Nucleus accumbens (tissue), 56 donors: ENCODE measurements at places on chromosomes 7 and 10.

DNA sequence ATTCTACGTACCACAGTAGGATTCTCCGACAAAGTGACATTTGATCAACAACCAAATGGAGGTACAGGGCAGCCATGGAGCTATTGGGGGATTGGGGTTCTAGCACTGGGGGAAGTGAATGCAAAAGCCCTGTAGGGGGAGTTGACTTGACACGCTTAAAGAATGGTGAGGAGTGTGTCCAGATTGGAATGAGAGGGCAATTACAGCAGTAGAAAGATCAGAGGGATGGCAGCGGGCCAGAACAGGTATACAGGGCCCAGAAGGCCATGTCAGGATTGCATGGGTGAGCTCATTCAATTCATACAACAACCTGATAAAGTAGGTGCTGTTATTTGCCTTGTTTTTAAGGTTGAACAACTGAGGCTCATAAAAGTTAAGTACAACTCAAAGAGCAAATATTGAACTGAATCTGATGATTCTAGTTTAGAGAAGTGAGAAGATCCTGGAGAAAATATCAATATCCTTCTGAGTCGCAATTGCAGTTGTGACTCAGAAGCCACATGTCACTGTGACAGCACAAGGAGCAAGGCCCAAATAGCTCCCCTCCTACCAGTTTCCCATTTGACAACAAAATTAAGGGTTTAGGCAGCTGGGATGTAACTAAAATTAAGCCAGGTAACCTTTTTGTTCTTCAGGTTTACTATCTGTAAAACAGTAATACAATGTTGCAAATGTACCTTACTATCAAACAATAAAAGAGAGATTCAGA is 28.0 kb upstream of the CTTNBP2 start:
- DNase-seq = no peak

GRCh38 chr10:59575269-59575668 is 134.4 kb downstream of the SLC16A9 start:
- no peak for DNase-seq

DNA sequence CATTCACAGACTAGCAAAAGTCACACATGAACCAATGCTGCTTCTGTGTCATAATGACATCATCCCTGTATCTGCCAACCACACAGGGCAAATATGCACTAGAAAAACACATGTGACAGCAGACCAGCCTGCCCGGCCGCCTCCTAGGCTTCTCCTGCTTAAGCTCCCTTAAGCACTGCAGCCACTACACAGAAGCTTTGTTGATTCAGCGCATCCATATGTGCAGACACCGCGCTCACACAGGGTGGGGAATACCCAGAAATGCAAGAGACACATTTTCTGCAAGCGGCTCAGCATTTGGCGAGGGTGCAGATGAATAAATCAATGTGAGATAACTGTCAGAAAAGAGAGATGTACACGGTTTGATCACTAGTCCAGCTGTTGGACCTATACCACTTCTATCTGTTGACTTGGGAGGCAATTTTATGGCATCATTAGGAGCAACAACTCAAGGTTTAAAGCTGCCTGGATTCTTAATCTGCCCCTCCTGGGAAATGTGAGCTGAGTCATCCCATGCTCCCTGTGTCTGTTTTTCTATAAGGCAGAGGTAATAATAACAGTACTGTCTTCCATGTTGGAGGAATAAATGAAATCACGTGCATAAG is 33.4 kb downstream of the CPXM2 start:
- DNase-seq = no peak

DNA sequence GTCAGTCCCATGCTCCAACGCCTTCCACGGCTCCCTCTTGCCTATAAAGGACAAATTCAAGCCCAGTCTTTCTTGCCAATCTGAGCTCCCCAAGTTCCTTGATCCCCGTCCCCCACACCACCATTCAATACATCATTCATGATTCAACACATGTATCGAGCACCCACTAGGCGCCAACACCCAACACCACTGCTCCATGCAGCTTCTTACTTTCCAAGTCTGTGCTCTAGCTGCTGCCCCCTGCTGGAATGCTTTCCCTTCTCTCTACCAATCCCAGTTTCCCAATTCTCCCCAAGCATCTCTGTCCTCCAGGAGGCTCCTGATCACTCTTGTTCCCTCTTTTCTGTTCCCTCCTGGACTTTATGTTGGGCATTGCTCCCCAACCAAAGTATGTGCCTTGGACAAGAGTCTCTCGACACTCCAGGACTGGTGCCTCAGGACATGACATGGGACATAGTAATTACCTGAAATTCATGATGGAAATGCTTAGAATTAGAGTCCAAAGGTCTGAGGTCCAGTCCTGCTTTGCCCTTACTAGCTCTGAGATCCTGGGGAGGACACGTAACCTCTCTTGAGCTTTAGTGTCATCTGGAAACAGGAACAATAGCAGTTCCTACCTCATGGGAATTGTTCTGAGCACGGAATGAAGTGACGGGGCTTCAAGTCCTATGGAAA is 172.7 kb downstream of the NEURL1 start:
- no peak for DNase-seq

DNA sequence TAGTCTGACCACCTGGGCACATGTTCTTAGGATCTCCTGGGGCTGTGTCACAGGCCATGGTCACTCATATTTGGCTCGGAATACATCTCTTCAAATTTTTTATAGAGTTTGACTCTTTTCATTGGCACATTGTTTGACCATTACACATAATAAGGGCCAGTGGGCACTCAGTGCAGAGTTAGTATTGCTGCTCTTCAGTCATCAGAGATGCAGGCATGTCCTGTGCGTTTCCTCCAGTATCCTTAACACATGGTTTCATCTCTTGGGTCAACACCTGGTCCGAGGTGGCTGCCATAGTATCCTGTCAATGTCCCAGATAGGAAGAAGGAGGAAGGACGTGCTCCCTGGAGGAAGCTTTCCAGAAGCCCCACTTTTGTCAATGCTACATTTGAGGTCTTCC is 125.0 kb downstream of the FAM107B start:
- no peak for DNase-seq

GRCh38 chr7:4286351-4286750 is 395.7 kb upstream of the FOXK1 start:
- DNase-seq = no peak

DNA sequence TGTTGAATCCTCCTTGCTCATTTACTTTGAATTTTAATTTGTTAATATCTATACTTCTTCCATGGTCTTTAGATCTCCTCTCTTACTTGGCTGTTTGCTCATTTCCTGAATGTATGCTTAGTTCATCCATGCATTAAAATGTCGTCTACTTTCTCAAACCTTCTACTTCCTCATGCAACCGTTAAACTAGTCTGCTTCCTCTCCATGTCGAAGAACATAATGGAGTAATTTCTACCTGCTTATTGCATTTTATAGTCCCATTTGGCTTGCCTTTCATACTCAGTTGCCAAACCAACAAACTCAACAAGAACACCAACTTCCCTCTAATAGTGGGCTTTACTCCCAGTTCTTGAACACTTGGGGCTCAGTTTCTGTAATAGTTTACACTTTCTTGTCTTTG is 43.8 kb upstream of the SEMA3D start:
- DNase-seq = no peak

GRCh38 chr10:112710528-112710927 is 239.5 kb upstream of the TCF7L2 start:
- DNase-seq = no peak

DNA sequence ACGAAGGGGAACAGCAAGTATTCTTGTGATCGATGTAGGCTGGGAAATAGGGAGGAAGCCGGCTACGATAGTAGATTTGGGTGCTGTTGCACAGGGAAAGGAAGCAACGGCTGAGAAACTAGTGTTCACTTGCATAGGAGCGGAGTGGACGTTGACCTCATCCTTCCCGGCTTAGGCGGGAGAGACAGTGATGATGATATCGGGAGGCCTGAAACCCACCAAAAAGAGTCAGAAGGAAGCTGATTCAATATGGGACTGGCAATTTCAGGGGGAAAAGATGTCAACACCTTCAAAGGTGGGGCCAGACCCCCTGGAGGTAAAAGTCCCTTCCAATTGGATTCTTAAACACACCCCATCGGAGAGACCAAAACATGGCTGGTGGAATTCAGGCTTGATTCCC is 61.3 kb downstream of the CARD11 start:
- no peak for DNase-seq

GRCh38 chr7:27211764-27212204 is 11.9 kb upstream of the HOXA13 start:
- DNase-seq = no peak

DNA sequence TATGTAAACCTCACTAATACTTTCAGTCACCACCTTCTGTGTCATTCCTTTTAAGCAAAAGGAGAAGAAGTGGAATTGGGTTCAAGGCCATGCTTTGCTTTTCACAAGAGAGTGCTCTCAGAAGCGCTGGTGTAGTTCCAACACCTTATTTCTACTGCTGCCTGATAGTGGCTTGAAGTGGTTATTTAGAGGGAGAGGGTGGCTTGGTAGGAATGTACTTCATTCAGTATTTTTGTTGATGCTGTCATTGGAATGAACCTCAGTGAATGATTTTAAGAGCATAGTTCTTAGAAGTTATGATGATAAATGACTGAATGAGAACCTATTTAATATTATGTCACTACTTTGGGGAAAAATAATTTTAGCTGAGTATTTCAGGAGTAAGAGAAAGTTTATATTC is 396.7 kb downstream of the EXOC4 start:
- DNase-seq = no peak

- DNase-seq = no peak
Measured at GRCh38 chr7:129160161-129160905, 15.8 kb downstream of the TSPAN33 start.

- DNase-seq = no peak
Measured at GRCh38 chr10:76252733-76253132, 821.3 kb downstream of the LRMDA start.

DNA sequence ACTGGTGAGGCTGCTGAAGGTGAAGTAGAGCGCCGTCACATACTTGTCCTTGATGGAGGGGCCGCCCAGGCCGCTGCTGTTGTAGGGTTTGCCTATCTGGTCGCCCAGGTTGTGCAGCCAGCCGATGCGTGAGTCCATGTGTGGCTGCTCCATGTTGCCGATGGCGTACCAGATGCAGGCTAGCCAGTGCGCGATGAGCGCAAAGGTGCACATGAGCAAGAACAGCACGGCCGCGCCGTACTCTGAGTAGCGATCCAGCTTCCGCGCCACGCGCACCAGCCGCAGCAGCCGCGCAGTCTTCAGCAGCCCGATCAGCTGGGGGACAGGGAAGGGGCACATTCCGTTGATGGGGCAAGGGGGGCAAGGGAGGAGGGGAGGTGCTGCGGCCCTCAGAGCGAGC is 26.6 kb downstream of the KCNH2 start:
- DNase-seq = no peak

DNA sequence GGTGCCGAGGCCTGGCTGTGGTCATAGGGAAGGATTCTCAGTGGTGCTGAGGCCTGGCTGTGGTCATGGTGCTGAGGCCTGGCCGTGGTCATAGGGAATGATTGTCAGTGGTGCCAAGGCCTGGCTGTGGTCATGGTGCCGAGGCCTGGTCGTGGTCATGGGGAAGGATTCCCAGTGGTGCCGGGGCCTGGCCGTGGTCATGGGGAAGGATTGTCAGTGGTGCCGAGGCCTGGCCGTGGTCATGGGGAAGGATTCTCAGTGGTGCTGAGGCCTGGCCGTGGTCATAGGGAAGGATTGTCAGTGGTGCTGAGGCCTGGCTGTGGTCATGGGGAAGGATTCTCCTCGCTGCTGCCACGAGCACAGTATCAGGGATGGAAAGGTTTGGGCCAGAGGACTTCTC is 327.3 kb downstream of the ADARB2 start:
- DNase-seq = no peak

- DNase-seq = no peak
Measured at GRCh38 chr10:6769704-6770417, 189.8 kb upstream of the PRKCQ start.

DNA sequence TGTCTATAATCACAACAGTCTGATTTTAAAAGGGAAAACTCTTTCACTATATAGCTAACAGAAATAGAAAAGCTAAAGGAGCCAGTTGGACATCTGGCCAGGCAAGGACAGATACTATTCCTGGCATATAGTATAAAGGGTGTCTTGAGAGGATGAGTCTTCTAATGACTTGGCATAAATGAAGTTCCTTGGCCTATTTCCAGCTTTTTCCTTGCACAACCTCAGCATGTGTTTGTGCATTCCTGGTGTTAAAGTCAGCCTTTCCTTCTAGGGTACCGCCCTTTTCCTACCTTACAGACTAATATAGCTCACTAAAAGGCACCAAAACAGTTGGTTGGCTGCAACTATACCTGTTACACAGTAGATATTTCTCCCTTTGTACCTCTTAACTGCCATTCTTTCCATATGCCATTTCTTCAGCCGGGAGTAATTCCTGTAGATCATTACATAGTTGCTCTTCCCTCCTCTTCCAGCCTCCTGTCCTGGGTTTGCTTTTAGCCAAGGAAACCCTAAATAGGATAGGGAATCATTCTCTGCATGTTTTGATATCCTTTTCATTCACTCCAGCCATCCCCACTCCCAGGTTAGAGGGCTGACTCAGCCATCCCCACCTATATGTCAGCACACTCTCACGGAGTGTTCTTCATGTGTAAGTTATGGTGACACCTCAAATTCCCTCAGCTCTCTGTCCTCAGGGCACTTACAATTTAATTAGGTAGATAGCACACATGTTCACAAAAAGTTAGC is 102.1 kb upstream of the MDFIC start:
- DNase-seq = no peak

GRCh38 chr7:145050415-145050814 is 214.6 kb upstream of the TPK1 start:
- DNase-seq = no peak

GRCh38 chr7:42174391-42174912 is 62.6 kb downstream of the GLI3 start:
- DNase-seq = no peak

- DNase-seq = no peak
Measured at GRCh38 chr10:86336341-86336740, 30.3 kb downstream of the GRID1 start.

- DNase-seq = no peak
Measured at GRCh38 chr7:75722373-75722772, 16.4 kb downstream of the HIP1 start.

- DNase-seq = no peak
Measured at GRCh38 chr7:27533652-27534081, 129.0 kb downstream of the HIBADH start.

- DNase-seq = no peak
Measured at GRCh38 chr10:129288999-129289584, 177.9 kb upstream of the MGMT start.

DNA sequence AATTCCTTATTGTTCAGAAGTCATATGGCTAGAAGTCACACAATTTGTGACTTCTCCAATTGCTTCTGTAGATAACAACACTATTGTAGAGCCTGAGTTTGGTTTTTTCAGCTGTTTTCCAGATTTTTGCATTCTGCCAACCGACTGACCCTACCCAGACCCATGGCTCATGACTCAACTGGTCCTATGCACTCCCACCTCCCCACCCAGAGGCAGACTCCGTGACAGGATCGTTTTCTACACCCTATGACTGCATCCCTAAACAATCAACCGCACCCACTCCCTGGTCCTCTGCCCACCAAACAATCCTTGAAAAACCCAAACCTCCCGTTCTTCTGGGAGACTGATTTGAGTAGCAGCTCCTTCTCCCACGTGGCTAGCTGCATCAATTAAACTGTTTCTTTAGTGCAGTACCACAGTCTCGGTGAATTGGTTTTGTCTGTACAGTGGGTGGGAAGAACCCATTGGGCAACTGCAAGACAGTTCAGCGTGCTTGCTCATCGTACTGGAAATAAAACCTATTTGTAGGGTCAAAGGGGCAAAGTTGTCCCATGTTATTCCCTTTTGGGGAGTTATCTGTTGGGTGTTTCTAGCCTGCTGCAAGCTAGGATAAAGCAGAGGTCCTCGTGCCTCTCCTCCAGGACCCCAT is 150.3 kb upstream of the FAM20C start:
- DNase-seq = no peak

GRCh38 chr7:36137258-36137657 is 15.8 kb upstream of the EEPD1 start:
- DNase-seq = no peak
